Calu3 (cell line): ENCODE measurements at places on chromosomes 3 and 15.

- H3K27ac ChIP-seq, result no peak overlapping the region
- H3K27me3 ChIP-seq, result no peaks in the 10 kb centered on the region
- no peak overlapping the region for H3K4me3 ChIP-seq
- H3K36me3 ChIP-seq, result no peaks in the 10 kb centered on the region
Measured at GRCh38 chr3:178203650-178204049, 332.6 kb upstream of the KCNMB2 start.

DNA sequence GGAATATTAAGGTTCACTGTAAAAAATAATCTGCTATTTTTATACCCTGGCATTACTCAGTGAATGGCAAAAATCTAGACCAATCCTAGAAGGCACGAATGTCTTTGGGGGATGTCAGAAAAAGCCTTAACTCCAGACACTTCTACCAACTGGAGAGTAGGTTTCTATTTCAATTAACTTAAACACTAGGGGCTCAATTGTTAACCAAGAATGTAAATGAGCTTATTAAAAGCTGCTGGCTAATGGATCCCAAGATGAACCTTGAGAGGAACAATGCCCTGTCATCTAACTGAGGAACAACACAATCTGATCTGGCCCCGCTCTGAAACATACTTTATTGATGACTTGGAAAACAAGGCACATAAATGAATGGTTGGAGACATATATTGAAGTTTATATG lies 701.4 kb downstream of the FHIT start:
- H3K4me1 ChIP-seq, result no peaks in the 10 kb centered on the region
- H3K4me3 ChIP-seq, result no peak overlapping the region
- no peak overlapping the region for H3K27ac ChIP-seq
- H3K36me3 ChIP-seq, result no peaks in the 10 kb centered on the region
- DNase-seq, result no peak

DNA sequence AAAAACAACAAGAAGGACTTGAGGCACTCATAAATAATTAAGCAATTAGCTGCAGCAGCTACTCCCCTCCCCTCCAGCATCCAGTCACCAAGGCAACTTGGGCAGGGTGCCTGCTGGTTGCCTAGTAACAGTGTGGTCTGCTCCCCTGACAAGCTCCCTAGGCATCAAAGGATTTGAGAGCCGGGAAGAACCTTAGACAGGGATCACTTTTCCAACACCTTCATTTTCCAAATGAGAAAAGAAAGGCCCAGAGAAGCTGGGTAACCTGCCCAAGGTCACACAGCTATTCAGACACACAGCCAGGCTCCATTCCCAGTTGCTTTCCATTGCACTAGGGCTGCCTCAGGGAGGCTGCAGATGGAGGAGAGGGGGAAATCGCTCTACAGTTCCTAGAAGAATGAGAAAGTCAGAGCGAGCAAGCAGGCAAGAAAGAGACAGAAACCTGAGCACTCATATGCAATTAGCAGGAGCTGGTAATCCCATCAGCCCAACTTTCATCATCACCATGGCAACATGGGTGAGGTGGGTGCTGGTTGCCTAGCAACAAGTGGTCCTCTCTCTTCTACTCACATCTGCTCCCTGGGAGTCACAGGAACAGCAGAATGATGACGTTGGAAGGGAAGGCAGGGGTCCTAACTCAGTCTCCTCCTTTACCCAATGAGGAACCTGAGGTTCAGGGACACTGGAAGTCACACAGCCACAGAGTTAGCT lies 3.6 kb upstream of the EIF4E3 start:
- H3K27ac ChIP-seq, result no peak overlapping the region
- H3K4me3 ChIP-seq, result no peak overlapping the region
- peaks cover 18% of the 10 kb centered on the region for H3K27me3 ChIP-seq
- H3K4me1 ChIP-seq, result no peaks in the 10 kb centered on the region

GRCh38 chr3:31862666-31863279 lies 118.3 kb downstream of the OSBPL10 start:
- DNase-seq, result no peak
- H3K36me3 ChIP-seq, result peaks cover 7% of the 10 kb centered on the region
- no peaks in the 10 kb centered on the region for H3K27me3 ChIP-seq
- H3K4me1 ChIP-seq, result no peaks in the 10 kb centered on the region

DNA sequence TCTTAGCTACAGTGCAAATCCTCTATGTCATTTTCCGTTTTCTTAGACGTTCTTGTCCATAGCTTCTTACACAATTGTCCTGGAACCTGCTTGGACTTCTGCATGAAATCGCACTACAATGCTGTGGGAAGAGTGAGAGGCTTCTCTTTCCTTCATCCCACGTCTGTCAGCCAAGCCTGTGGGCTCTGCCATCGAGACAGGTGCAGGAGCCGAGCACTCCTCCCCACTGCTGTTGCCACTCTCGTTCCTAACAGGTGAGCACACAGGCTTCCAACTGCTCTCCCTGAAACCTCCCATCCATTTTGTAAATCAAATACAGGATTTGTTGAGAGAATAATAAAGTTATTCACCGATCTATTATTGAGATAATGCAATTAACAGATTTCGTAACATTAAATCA lies 23.5 kb downstream of the ZXDC start:
- H3K36me3 ChIP-seq, result peaks cover 57% of the 10 kb centered on the region
- H3K4me1 ChIP-seq, result no peaks in the 10 kb centered on the region
- no peaks in the 10 kb centered on the region for H3K27me3 ChIP-seq
- H3K27ac ChIP-seq, result no peak overlapping the region

- DNase-seq, result no peak
- no peak overlapping the region for H3K27ac ChIP-seq
- no peaks in the 10 kb centered on the region for H3K4me1 ChIP-seq
- H3K27me3 ChIP-seq, result no peaks in the 10 kb centered on the region
- H3K36me3 ChIP-seq, result no peaks in the 10 kb centered on the region
- H3K4me3 ChIP-seq, result no peak overlapping the region
Measured at GRCh38 chr3:113654851-113655250, 41.6 kb downstream of the USF3 start.

GRCh38 chr15:82197733-82198594 lies 64.6 kb downstream of the EFL1 start:
- no peaks in the 10 kb centered on the region for H3K36me3 ChIP-seq
- no peak overlapping the region for H3K4me3 ChIP-seq
- no peak overlapping the region for H3K27ac ChIP-seq
- peaks cover 6% of the 10 kb centered on the region for H3K4me1 ChIP-seq

DNA sequence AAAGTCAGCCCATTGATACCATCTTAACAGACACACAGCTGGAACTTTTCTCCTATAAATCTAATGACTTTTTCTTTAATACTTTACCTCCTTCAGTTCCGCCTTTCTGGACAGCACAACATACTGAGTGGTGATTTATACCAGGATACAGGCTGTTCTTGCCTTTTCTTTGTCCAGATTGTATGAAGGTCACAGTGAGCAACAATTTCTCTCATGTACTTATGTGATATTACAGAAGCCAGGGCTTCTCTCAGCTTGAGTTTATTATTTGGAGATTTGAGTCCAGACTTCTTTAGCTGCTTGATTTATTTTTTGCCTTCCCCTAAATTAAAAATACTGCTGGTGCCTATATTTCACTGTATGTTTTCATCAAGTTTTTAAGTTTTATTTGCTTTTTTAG lies 976.0 kb downstream of the ROBO2 start:
- no peaks in the 10 kb centered on the region for H3K27me3 ChIP-seq
- DNase-seq, result no peak
- H3K27ac ChIP-seq, result no peak overlapping the region
- no peaks in the 10 kb centered on the region for H3K4me1 ChIP-seq
- H3K4me3 ChIP-seq, result no peak overlapping the region
- no peaks in the 10 kb centered on the region for H3K36me3 ChIP-seq

GRCh38 chr3:147701195-147701594 lies 292.0 kb downstream of the ZIC1 start:
- no peak for DNase-seq
- peaks cover 33% of the 10 kb centered on the region for H3K4me1 ChIP-seq
- no peaks in the 10 kb centered on the region for H3K27me3 ChIP-seq
- peak overlapping the region; percentile 50 for H3K27ac ChIP-seq

GRCh38 chr3:51398595-51399310 lies 7.7 kb downstream of the RBM15B start:
- no peak overlapping the region for H3K27ac ChIP-seq
- no peak for DNase-seq
- H3K27me3 ChIP-seq, result no peaks in the 10 kb centered on the region
- H3K36me3 ChIP-seq, result peaks cover 37% of the 10 kb centered on the region
- no peak overlapping the region for H3K4me3 ChIP-seq

DNA sequence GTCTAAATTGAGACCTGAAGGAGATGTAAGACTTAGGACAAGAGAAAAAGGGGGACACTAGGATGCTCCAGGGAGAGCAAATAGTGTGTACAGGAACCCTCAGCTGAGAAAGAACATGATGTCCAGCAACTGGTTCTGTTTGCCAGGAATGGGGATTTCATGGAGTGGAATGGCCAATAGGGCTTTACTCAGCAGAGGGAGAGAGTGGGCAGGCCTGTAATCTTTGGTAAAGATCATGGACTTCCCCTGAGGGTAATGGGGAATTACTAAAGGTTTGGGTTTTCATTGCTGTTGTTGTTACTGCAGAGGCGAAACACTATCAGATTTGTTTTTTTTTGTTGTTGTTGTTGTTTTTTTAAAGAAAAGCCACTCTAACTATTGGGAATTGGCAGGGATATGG lies 99.0 kb downstream of the SCN11A start:
- H3K27ac ChIP-seq, result no peak overlapping the region
- DNase-seq, result no peak
- no peaks in the 10 kb centered on the region for H3K4me1 ChIP-seq
- H3K27me3 ChIP-seq, result peaks cover 55% of the 10 kb centered on the region
- H3K4me3 ChIP-seq, result no peak overlapping the region

DNA sequence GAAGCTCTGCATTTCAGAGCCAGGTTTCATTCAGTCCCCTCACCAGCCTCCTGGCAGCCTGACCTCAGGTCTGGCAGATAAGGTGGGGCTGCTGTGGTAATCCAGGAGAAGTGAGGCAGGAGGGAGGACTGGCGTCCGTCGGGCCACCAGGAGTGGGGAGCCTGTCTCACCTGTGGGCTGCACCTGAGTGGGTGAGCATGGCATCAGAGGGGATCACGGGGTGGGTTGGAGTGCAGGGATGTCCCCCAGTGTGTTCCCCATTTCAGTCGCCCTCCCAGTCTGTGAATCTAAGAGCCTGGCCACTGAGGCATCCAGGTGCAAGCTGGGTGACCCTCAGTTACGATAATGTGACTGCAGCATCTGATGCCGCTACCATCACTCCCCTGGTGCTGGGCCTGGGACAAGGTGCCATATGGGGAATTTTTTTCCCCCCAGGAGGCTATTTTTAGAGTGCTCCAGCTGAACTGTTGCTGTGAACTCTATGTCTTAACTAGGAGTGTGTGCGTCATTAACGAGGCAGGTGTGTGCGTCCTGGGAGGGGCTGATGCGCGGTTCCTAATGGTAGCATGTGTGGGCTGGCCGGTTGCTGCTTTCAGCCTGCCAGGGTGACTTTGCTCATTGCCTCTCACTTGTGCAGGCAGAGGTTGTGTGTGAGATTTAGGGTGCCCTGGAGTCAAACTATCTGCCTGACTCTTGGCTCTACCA lies 165.2 kb downstream of the SLCO3A1 start:
- H3K4me3 ChIP-seq, result no peak overlapping the region
- no peak overlapping the region for H3K27ac ChIP-seq
- H3K4me1 ChIP-seq, result no peaks in the 10 kb centered on the region
- no peak for DNase-seq
- H3K36me3 ChIP-seq, result no peaks in the 10 kb centered on the region

GRCh38 chr3:45491344-45491743 lies 103.0 kb downstream of the LARS2 start:
- H3K27me3 ChIP-seq, result no peaks in the 10 kb centered on the region
- H3K36me3 ChIP-seq, result no peaks in the 10 kb centered on the region
- H3K27ac ChIP-seq, result no peak overlapping the region
- no peaks in the 10 kb centered on the region for H3K4me1 ChIP-seq
- H3K4me3 ChIP-seq, result no peak overlapping the region

GRCh38 chr3:66039590-66039887 lies 821 bp upstream of the MAGI1 start:
- peak overlapping the region; percentile 72 for H3K4me3 ChIP-seq
- H3K4me1 ChIP-seq, result peaks cover 25% of the 10 kb centered on the region
- H3K27ac ChIP-seq, result peak overlapping the region; percentile 42
- H3K27me3 ChIP-seq, result no peaks in the 10 kb centered on the region
- DNase-seq, result peak; percentile 46
- peaks cover 55% of the 10 kb centered on the region for H3K36me3 ChIP-seq

GRCh38 chr15:100570275-100570674 lies 31.7 kb downstream of the LINS1 start:
- no peaks in the 10 kb centered on the region for H3K27me3 ChIP-seq
- no peak overlapping the region for H3K27ac ChIP-seq
- no peak overlapping the region for H3K4me3 ChIP-seq
- H3K36me3 ChIP-seq, result peaks cover 17% of the 10 kb centered on the region

- no peak overlapping the region for H3K27ac ChIP-seq
- no peaks in the 10 kb centered on the region for H3K4me1 ChIP-seq
- H3K27me3 ChIP-seq, result peaks cover 21% of the 10 kb centered on the region
Measured at GRCh38 chr15:33517944-33518343, 207.2 kb downstream of the RYR3 start.

DNA sequence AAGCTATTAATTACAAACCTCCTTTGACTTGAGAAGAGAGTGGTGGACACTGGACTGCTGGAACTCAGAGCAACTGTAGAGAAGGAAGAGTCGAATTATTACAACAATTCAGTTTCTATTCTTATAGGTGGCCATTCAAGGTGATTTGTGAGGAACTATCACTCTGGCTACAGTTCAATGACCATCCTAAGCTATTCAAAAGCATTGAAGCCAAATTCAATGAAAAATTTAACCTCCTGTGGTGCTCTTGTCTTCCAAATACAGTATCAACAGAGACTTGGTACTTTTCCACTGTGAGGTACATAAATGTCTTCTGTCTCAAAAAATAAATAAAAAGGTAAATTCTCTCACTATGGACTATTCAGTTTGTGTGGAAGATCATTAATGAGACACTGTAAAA lies 513.3 kb upstream of the SEMA6D start:
- no peak overlapping the region for H3K27ac ChIP-seq
- no peak overlapping the region for H3K4me3 ChIP-seq
- no peaks in the 10 kb centered on the region for H3K36me3 ChIP-seq
- no peak for DNase-seq

- no peaks in the 10 kb centered on the region for H3K27me3 ChIP-seq
- no peak overlapping the region for H3K4me3 ChIP-seq
- no peaks in the 10 kb centered on the region for H3K36me3 ChIP-seq
- H3K27ac ChIP-seq, result no peak overlapping the region
Measured at GRCh38 chr15:100461049-100461448, 67.7 kb downstream of the CERS3 start.
